ENCODE measurements at places on chromosomes 1 and 21.

DNA sequence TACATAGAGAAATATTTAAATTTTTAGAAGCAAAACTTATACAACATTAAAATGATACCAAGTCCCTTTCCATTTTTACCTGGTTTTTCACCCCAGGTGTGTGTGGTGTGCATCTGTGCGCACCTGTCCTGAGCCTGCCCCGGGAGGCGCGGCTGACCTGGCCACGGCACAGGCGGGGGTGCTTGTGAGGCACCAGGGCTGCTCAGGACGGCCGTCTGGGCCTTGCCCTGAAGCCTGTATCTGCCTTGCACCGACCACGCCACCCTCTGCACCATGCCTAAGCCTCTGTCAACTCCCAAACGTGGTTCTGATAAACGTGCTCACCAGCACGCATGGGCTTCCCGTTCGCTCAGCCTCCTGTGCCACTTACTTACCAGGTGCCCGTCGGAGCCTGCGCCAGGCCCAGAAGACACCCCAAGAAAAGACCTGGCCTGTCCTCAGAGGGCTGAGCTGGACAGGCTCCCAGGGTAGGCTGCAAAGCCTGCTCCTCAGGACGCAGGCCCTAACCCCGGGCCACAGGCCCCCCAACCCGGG lies 20.9 kb downstream of the PANK4 start:
- DNase-seq, result no peak

DNA sequence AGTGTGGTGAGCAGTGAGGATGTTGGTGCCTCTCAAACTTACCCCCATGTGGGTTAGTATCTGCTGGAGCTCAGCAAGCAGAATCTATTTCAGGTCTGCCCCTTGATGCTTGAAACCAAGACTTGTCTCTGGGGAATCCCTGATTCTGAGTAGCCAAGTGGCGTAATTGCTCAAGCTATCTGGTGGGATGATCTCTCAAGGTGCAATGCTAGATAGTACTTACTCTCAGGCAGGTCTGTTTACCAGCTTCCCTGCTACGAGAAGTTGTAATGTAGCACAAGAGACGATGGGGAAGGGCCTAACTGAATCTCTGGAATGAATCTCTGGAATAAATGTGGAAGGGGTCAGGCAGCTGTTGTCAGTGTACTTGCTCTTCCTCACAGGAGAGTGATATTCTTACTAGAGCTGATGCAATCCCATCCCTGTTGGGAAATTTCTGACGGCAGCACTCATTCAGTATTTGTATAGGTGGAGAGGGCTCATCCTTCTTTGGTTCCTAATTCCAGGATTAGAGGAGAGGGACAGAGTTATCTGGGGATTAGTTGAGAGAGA lies 65.4 kb downstream of the MACF1 start:
- peak; percentile 9 for DNase-seq

- DNase-seq, result no peak
Measured at GRCh38 chr1:8059161-8059622, 33.1 kb upstream of the ERRFI1 start.

DNA sequence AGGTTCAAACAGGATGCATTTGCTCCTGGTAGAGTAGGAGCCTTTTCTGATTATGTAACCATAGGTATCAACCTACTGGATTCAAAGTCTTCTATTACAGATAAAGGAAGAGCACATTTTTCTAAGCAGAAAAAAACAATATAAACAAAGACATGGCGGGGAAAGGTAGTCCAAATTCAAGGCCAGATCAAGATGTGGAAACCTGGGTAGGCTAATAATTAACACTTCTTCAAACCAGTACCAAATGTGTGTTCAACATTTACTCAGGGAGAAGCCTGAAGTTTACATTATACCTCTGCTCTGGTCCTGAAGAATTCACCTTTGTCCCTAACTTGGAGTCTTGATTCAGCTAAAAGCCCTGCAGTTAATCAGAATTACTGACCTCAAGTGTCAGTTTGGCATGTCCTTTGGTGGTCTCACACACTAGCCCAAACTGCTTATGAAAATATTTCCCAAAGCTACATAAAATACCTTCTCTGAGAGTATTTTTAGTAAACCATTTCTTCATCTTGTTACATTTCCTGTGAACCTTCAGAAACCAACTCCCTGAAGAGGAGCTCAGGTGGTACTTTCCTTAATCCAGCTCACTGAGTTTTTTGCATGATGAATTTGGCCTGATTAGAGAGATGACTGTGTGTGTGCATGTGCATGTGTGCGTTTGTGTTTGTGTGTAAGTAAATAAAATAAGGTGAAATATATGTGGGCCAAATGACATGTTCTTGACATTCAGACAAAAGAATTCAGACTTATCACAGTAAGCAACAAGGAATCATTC lies 70.2 kb downstream of the TOR3A start:
- no peak for DNase-seq

- no peak for DNase-seq
Measured at GRCh38 chr1:224594851-224595250, 21.3 kb upstream of the CNIH3 start.

GRCh38 chr1:93448292-93448982 lies 519 bp downstream of the FNBP1L start:
- peak; percentile 72 for DNase-seq
